ENCODE measurements at places on chromosomes 3 and 15.

DNA sequence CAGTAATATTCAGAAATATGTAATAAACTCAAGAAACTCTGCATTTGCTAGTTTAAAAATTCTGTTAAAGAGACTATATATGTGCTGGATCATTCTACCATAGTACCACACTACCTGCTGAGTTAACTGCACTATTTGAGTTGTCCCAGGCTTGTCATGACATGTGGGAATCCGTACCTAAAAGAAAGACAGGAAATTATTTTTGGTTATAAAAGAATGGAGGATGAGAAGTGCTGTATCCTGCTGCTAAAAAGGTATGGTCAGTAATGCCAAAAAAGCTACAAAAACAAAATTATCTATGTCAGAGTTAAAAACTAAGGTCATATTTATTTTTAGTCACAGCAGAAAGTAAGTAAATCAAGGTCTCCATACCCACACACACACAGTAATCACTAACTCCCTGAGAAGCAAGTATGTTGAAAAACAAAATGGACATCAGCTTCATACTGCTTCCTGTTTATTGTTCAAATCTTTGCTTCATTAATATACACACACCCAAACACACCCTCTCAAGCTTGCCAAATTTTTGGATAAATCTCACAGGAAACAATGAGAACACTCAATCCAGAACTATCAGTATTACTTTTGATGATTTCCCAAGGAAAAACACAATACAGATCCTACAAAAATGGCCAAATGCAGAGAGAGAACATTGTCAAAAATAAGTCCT, 33.7 kb downstream of the DENND6A start:
- no peak for DNase-seq

DNA sequence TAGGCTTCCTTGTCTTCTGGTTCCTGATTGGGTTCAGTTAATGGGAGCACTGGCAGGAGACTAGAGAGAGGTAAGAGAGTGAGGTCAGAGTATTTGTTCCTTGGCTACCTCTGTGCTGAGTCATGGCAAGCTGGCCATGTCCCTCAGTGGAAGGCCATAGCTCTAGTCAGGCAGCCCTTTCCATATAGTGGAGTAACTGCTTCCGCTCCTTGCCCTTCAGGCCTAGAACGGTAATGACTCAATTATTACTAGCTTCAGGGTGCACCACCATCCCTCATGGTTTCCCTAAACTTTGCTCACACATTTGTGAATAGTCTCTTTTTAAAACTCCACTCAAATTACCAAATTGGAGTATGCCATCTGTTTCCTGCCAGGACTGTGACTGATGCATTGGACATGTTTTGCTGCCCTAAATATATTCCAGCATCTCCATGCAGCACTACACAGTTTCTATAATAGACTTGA, 10.5 kb upstream of the ANO10 start:
- no peak for DNase-seq

- no peak for DNase-seq
Observed at GRCh38 chr15:62390791-62391640, 225.9 kb upstream of the C2CD4B start.

GRCh38 chr15:35013370-35013769, 25.3 kb upstream of the ZNF770 start:
- DNase-seq = no peak

GRCh38 chr15:60649845-60650548, 171.1 kb upstream of the ICE2 start:
- no peak for DNase-seq

All from T-helper 1 cell (primary cell).